Right hindlimb (tissue), 1 donor: ENCODE measurements at places on chromosomes 3 and 15.

DNA sequence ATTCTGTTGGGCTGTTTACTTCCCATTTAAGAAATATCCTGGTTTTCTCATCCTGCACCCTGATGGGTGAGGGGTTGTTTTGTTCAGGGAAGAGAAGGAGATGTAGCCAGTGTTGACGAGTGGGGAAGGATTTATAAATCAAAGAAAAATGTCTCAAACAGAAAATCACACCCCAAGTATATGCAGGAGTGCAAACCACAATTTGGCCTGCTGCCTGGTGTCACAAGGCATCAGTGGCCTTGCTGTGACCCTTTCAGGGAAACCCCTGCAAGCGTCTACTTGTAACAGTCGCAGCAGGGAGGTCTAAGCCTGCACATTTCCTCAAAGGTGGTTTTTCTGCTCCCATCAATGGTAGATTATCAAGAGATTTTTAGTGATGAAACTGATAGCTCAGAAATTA is 132.6 kb upstream of the LRRN1 start:
- DNase-seq, result no peak

- no peak for DNase-seq
Observed at GRCh38 chr3:151395806-151396205, 11.3 kb upstream of the P2RY12 start.

DNA sequence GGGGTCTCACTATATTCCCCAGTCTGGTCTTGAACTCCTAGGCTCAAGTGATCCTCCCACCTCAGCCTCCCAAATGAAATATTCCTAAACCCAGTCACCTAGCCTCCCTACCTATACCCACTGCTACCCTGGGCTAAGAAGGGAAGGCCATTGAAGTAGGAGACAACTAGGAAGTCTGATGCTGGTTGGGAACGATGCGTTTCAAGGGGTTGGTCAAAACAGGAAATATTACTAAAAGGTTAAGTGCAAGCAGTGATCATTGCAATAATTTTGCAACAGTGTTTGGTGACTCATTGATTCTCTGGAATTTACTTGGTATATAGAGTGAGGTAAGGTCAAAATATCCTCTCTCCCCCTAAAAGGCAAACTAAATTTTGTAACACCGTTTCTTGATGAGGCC is 4.6 kb upstream of the UQCRC1 start:
- DNase-seq, result no peak

DNA sequence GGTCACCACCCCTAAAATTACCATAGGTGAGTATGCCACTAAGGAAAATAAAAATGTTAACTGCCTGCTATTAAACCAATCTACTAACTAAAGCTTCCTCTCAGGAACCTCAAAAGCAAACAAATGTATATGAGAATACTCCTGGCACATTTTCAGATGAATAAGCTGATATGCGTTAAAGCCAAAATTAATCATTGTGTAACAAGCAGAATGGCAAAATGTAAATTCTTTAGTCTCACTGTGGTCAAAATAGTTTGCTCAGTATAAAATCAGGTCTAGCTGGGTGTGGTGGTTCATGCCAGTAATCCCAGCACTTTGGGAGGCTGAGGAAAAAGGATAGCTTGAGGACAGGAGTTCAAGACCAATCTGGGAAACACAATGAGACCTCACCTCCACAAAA is 53.6 kb downstream of the SUMF1 start:
- DNase-seq, result no peak

GRCh38 chr3:13301286-13301987 is 118.7 kb downstream of the NUP210 start:
- DNase-seq, result no peak

DNA sequence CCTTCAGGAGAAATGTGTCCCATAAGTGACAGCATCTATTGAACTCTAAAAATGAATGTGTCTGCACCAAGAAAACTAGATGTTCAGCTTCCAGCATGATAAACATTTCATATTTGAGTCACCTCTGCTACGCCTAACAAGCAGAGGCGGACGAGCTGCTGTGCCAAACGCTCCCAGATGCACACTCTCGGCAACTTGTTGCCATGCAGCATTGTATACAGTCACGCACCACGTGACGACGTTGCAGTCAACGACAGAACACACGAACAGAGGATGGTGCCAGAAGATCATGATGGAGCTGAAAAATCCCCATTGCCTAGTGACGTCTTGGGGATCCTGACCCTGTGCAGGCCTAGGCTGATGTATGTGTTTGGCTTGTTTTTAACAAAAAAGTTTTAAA is 137.5 kb downstream of the XXYLT1 start:
- DNase-seq, result peak; percentile 74

DNA sequence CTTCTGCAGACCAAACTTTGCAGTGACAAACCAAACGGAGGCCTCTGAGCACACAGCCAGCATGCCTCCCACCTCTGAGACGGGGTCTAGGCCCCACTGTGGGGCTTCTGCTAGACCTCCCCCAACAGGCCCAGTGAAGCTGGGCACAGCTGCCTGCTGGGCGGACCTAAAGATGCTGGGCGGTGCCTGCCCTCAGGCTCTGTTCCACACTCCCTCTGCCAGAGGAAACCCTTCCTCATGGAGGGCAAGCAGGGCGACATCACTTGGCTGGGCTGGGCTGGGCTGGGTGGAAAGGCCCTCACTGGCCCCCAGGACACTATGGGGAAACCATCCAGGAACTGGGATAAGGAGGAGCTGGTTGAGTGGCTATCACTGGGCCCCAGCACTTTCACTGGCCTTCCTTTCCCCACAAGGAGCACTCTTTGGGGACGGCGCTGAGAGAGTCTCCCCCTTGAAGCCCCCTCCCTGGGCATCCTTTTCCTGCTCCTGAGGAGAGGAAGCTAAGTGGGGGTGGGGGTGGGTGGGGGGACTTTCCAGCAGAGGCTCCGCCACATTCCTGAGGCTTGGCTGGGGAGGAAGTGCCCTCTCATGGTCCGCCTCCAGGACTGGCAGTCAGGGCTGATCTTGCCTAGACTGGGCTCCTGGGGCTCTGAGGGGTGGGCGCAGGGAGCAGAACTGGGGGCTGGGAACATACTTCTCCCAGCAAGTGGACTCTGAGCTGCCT is 98.1 kb upstream of the HACD2 start:
- DNase-seq, result no peak

GRCh38 chr15:31468911-31469785 is 142.5 kb downstream of the KLF13 start:
- DNase-seq, result no peak

DNA sequence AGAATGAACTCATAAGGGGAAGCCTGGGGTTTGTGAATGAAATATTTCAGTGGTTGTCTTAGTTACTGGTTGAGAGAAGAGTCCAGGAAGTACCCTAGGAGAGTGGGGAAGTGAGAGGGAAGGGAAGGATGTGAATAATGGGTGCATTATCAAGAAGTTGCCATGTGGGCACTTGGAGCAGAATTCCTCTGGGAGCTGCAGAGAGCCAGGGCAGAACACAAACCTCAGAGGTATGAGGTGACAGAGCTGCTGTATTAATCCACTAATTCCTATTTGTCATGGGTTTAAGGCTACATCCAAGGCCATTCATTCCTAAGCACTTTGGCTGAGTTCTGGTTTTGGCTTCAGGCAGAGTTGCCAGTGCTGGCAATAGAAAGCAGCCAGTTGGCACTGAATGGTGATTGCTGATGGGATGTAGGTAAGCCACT is 29.0 kb downstream of the NDUFB4 start:
- DNase-seq, result no peak

- no peak for DNase-seq
Observed at GRCh38 chr3:9271903-9272302, 22.5 kb upstream of the SRGAP3 start.

GRCh38 chr3:168330983-168331382 is 235.3 kb upstream of the GOLIM4 start:
- no peak for DNase-seq

- no peak for DNase-seq
Observed at GRCh38 chr3:195537995-195538394, 5.1 kb downstream of the PPP1R2 start.

DNA sequence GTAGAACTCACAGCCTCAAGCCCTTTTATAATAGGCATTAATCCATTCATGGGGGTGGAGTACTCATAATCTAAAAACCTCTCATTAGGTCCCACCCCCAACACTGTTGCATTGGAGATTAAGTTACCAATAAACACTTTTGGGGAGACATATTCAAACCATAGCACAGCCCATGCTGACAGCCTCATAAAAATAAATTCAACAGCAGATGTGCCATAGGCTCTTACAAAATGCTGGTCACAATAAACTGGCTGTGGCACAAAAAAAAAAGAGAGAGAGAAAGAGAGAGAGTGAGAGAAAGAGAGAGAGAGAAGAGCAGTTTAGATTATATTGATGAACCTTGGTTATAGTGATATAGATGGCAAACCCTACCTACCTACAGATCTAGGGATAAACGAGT is 1000.9 kb downstream of the TUSC7 start:
- no peak for DNase-seq
